Suppressor macrophage treated with lipopolysaccharide for 1 hour (primary cell): ENCODE measurements at places on chromosomes 7 and 10.

DNA sequence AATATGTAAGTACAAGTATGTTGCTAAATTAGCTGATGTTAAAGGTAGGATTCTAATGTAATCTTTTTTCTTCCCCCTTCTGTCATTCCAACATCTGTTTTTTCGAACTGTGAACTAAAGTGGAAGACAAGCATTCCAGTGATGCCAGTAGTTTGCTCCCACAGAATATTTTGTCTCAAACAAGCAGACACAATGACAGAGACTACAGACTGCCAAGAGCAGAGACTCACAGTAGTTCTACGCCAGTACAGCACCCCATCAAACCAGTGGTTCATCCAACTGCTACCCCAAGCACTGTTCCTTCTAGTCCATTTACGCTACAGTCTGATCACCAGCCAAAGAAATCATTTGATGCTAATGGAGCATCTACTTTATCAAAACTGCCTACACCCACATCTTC, 62.7 kb downstream of the WAC start:
- DNase-seq: no peak

DNA sequence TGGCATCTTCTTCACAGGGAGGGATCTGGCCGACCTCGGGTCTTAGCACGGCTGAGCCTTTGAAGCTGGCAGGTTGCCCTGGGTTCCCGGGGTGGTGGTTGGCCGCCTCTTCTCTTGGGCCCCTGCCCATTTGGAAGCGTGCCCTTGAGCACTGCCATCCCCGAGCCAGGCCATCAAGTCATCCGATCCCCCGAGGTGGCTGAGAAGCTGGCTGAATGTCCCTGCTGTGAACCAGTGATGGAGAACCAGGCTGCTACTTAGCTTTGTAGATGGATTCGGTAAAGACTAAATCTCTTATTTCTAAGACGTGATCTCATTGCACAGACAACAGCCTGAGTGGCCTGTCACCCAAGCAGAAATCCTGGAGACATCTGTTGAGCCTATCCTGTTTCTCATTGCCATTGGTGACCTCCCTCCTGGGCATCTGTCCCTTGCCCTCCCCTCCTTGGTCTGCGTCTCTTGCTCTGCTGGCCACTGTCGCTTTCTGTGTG, 74.3 kb downstream of the GRK5 start:
- DNase-seq: no peak

DNA sequence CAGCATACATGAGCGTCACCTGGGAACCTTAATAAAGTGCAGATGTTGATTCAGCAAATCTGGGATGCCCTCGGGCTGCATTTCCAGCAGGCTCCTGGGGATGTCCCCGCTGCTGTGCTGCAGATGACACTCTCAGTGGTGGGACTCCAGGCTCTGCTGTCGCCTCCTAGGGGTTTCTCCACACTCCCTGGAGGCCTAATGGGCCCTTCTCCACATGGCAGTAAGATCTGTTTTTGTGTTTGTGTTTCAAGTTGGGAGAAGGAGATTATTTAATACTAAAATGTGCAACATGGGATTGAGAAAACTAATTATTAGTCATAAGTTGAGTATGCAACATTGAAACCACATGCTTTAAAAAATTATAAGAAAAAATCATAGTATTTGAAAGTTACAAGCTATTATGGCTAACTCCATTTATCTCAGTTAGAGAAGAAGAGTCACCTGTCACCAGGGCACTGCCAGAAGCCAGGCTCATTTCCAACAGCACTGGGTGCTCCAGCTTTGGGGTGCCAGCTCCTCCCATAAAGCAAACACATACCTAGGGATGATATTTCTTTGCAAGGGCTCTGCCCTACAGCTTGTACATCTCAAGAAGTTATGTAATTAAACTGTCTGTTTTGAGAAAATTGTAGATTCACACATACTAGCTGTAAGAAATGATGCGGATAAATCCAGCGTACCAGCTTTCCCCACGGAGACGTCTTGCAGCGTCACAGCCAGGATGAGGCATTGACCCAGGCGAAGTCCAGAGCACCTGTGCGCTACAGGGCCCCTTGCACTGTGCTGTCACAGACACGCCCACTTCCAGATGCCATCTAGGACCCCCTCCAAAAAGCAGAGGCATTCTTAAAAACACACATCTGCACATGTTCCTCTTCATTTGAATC, 106.4 kb downstream of the EGFR start:
- no peak for DNase-seq

DNA sequence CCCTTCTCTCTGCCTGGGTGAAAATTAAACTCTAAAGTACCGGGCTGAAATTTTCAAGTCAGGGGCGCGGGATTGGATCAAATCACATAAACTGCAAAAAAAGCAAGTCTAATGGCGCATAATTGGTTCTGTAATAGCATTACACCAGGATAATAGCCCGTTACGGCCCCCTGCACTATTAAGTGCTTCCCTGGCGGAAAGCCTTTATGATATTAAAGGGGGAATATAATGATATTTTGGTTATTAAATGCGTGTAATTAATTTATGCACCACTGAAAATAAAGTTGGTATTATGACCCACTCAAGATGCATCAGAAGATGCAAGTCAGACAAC, 744 bp upstream of the DRGX start:
- no peak for DNase-seq

DNA sequence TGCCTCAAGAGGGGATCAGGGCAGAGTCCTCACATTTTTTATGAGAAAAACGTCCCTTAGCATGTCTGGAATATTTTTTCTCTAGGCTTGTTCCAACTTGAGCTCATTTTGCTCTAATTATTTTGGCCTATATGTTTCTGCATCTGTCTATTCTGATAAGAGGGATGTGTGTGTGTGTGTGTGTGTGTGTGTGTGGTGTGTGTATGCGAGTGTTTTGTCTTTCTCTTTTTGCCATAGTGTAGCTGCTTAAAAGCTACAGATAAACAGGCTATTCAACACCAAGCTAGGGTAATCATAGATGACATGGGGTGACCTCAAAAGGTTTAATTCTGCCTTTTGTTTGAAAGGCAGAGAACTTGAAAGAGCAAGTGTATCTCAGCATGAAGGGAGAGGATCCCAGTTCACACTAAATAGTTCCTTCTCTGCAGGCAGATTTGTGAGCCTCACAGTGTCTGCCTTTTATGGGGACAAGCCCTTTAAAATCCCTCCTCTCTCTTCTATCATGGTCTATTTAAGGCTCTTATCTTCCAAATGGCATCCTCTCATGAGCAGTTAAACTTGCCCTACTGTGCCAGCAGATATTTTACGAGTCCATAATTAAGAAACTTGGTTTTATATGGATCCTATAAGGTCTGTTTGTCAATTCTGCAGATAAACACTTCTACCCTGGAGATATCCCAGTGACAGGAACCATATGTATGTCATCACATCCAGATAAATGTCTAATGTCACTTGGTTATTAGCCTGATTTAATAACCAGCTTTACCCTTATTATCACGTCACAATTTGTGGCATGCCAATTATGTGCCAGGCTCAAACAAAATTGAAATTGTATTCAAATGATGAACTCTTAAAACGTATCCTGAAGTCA, 202.9 kb upstream of the MTPN start:
- no peak for DNase-seq
